ENCODE measurements at places on chromosomes 5 and 9. TPM values are rescaled to one million over a fixed set of nuclear protein-coding genes. Genes with fewer than 3 reads are reported as not detected.

DNA sequence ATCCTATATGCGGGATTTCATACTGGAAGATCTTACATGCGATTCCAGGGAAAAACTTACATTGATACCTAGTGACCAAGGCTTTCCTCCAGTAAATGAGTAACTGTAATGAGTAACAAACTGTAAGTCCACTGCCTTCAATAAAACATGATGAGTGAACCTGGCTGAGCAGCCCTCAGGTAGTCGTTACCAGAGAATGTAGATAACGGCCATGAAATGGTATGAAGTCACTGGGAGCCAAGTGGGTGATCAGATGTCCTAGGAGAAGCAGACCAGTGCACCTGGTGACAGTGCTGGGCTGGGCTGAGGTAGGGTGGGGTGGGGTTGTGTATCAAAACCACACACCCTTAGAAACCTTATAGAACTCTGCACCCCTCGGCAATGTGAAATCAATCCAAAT is 203.6 kb downstream of the ALDH1A1 start:
- no peak for DNase-seq

ELOVL7 gene
- 0.73 TPM for total RNA-seq

SLC22A4 gene
- 1.6 TPM for total RNA-seq

DNA sequence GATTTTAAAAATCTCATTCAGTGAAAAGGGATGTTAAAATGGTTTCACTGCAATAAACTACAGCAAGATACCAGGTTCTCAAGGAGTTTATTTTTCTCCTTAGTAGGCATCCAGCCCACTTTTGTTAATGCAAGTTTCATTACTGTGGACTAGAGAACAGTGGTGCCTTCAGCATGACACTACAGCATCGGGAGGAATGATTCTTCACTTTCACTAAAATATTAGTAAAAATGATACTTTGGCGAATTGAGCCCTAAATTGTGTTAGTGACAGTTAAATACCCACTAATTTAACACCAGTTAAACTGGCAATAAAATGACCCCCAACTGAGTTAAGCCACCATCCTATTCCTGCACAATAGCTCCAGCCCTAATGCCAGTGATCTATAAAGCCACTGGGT is 152.2 kb upstream of the MPDZ start:
- DNase-seq, result no peak

GRCh38 chr5:42583322-42583721 is 160.1 kb downstream of the GHR start:
- DNase-seq, result peak; percentile 50

DNA sequence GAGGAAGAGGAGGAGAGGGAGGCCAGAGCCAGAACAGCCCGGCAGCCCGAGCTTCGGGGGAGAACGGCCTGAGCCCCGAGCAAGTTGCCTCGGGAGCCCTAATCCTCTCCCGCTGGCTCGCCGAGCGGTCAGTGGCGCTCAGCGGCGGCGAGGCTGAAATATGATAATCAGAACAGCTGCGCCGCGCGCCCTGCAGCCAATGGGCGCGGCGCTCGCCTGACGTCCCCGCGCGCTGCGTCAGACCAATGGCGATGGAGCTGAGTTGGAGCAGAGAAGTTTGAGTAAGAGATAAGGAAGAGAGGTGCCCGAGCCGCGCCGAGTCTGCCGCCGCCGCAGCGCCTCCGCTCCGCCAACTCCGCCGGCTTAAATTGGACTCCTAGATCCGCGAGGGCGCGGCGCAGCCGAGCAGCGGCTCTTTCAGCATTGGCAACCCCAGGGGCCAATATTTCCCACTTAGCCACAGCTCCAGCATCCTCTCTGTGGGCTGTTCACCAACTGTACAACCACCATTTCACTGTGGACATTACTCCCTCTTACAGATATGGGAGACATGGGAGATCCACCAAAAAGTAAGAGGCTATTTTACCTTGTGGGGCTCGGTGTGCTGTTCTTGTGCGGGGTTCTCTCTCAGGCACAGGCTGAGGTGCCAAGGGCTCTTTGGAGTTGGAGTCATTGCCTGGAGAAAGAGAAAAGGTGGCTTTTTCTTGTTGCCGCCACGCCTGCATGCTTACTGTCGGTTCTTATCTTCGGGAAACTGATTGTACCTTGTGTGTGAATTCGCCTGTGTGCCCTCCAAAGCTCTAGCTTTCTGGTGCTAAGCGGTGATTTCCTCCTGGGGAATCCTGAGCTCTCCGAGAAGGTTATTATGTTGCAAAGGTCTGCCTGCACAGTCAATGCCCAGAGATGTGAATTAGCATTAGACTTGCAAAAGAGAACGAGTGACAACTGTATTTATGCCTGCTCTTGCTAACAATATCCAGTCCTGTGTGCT is at the start of gene ISL1:
Gene ISL1 (plus strand): TSS at position 318 of the 991 bp plus-strand sequence. CDS start 224 bp downstream, at position 542.
- peak; percentile 52 for DNase-seq

WDR38 gene
- total RNA-seq, result not detected

DNA sequence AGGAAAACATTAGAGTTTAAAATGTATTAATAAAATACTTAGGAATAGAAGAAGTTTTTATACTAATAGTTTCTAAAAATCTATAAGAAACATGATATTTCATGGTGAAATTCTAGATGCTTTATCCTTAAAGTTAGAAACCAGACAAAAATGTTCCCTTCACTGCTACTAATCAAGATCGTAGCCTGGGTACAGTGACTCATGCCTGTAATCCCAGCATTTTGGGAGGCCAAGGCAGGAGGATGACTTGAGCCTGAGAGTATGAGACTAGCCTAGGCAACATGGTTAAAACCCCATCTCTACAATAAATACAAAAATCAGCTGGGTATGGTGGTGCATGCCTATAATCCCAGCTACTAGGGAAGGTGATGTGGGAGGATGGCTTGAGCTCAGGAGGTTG is 30.4 kb upstream of the KLF9 start:
- no peak for DNase-seq

Data from Right ventricle myocardium superior (tissue), 1 donor.